ENCODE measurements at places on chromosomes 3 and 15. TPM values are rescaled to one million over a fixed set of nuclear protein-coding genes. Genes with fewer than 3 reads are reported as not detected.

The VIPR1 gene
- 8.4 TPM for total RNA-seq

DNA sequence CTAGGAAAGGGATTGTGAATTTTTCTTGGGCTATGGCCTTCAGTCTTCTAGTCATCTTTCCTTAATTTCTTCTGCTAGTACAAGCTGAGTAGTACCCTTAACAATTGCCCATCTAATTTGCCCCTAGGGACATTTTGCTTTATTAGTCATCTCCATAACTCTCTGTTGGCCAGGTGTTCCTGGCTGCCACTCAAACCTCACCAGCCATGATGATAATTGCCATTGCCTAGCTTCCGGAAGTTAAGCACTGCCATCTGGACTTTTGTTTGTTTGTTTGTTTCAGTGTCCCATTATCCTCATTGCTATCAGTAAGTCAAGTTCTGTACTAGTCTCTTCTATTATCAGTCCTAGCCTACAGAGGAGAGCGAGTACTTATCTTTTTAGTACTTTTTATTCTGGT, 36.6 kb upstream of the UBL7 start:
- no peak overlapping the region for H3K27ac ChIP-seq
- no peaks in the 10 kb centered on the region for H3K27me3 ChIP-seq
- H3K36me3 ChIP-seq, result peaks cover 1% of the 10 kb centered on the region
- no peak for DNase-seq
- H3K4me3 ChIP-seq, result no peak overlapping the region

DNA sequence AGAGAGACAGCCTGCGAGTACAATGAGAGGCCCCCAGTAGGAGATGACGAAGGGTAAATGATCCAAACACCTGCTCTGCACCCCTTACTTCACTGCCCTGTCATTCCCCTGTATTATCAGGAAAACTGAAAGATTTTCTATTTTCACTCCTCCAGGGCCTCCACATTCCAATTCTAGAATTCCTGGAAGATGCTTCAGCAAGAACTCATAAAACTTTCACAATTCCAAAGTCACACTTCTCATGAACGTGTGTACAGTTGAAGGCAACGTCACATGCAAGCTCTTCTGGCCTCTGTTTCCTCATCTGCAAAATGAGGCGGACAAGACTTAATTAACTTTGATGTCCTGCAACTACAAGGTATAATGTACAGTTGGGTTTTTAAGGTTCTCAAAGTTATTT, 62.8 kb upstream of the SPATA12 start:
- peaks cover 3% of the 10 kb centered on the region for H3K4me1 ChIP-seq
- no peaks in the 10 kb centered on the region for H3K27me3 ChIP-seq
- H3K36me3 ChIP-seq, result no peaks in the 10 kb centered on the region
- no peak for DNase-seq

- peaks cover 3% of the 10 kb centered on the region for H3K36me3 ChIP-seq
- peaks cover 56% of the 10 kb centered on the region for H3K4me1 ChIP-seq
- no peaks in the 10 kb centered on the region for H3K27me3 ChIP-seq
These were observed 517.2 kb downstream of the FOXP1 start for GRCh38 chr3:71066356-71066755.

Data from activated naive CD4-positive, alpha-beta T cell treated with anti-CD3 and anti-CD28 coated beads for 36 hours (primary cell).